ENCODE measurements at places on chromosomes 11 and 22. TPM values are rescaled to one million over a fixed set of nuclear protein-coding genes. Genes with fewer than 3 reads are reported as not detected.
A peak's percentile ranks its signal among the peaks of the same experiment; 100 is the strongest.

- DNase-seq: no peak
Measured at GRCh38 chr22:32410459-32410858, 1.6 kb downstream of the RTCB start.

- no peak for DNase-seq
Measured at GRCh38 chr11:97772705-97773104, 1248.0 kb upstream of the CNTN5 start.

- DNase-seq: no peak
Measured at GRCh38 chr22:24875862-24876506, 70.0 kb downstream of the SGSM1 start.

DNA sequence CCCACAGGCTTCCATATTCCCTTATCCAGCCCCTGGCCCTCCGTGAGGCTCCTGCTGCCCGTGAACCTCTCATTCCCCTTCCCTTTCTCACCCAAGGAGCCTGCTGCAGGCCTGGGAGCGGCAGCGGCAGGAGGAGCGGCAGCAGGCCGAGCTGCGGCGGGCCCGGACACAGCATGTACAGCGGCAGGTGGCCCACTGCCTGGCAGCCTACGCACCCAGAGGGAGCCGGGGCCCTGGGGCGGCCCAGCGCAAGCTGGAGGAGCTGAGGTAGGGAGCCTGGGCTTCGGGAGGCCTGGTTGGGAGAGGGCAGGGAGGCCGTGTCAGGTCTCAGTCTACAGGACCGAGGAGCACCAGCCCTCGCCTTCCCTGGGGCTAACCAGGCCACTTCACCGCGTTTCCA lies 8.1 kb upstream of the SART1 start:
- DNase-seq: no peak

GRCh38 chr11:122040464-122040863 lies 75.6 kb downstream of the BLID start:
- DNase-seq: no peak

GRCh38 chr11:68010090-68011041 lies at the start of gene ALDH3B1:
TSS of gene ALDH3B1 (plus strand) at chr11:68010327. CDS start at chr11:68015298, 4,971 bp downstream.
- DNase-seq: peak; percentile 95

AGBL2 gene
- total RNA-seq: not detected

FAM111B gene
- total RNA-seq: 0.11 TPM

All from right atrium auricular region (tissue), 2 donors.